Naive thymus-derived CD4-positive, alpha-beta T cell (primary cell): ENCODE measurements at places on chromosomes 11 and 22. TPM values are rescaled to one million over a fixed set of nuclear protein-coding genes. Genes with fewer than 3 reads are reported as not detected.

Gene NLRX1
- 6.5 TPM for polyA plus RNA-seq

Gene CCDC73
- not detected for polyA plus RNA-seq

Gene DPAGT1
- polyA plus RNA-seq, result 25.0 TPM

Gene USP2
- polyA plus RNA-seq, result 0.26 TPM

DNA sequence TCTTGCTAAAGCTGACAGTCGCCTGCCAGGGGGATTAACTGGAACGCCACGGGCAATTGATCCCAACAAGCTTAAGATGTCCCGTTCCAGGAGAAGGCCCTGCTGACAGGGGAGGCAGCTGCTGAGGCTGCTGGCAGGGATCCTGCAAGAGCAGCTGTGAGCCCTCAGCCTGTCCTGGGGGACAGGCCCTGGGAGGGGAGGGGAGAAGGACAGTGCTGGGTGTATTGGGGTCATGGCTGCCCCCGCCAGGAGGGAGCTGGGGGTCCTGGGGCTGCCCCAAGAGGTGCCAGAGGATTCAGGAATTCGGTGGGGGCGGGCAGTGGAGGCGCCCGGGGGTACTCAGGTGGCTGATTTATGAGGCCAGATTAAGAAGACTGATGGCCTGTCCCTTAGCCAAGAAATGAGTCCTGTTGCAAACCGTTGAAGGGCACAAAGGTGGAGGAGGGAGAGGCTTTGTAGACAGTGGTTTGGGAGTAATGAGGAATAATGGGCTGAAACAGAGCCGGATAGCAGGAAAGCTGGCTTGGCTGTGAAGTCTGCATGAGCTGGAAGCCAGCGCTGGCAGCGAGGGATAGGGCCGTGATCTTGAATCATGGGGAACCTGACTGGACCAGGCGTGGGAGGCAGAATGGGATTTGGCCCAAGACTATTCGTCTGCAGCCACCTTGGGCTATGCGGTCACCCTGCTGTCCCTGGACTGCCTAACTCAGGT, 133.5 kb downstream of the CACNA1I start:
- no peak for DNase-seq

Gene RIMBP3B
- polyA plus RNA-seq, result 0.96 TPM

DNA sequence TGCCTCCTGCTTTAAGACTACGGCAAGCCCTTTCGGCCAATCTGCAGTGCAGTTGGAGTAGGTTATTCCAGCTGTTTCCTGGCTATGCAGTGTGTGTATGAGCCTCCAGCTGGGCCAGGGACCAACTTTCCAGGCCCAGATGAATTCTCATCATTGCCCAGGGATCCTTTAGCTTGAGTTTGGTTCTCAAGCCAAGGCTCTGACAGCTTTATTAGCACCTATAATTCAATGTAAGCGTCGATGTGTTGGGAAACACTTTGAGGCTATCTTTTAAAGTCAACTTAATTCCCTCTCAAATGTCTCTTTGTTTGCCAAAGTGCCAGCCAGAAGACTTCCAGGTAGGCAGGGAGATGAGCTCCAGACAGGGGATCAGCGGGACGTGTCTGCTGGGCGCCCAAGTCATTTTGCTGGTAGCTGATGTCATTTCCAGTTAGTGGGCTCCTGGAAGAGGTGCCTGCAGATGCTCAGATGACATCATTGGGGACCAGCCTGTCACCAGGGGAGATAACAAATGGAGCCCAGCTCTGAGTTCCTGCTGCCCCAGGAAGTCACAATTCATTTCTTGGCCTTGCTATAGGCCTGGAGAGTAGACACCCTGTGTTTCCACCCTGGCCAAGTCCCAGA, 520.4 kb downstream of the SOX6 start:
- DNase-seq, result no peak

Gene OR5W2
- not detected for polyA plus RNA-seq

DNA sequence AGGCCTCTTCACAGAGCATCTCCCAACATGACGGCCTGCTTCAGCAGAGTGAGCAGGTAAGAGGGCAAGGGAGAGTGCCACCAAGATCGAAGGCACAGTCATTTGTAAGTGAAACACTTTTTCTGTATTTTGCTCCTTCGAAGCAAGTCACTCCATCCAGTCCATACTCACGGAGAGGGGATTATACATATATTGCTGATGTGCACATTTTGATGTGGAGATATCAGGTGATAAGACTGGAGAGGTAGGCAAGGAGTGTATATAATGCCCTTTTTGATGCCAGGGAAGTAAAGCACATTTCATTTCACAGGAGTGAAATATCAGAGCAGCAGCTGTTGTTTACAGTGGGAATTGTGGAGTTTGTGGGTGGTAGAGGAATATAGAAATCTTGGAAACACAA, 11.2 kb downstream of the PTS start:
- DNase-seq, result no peak

DNA sequence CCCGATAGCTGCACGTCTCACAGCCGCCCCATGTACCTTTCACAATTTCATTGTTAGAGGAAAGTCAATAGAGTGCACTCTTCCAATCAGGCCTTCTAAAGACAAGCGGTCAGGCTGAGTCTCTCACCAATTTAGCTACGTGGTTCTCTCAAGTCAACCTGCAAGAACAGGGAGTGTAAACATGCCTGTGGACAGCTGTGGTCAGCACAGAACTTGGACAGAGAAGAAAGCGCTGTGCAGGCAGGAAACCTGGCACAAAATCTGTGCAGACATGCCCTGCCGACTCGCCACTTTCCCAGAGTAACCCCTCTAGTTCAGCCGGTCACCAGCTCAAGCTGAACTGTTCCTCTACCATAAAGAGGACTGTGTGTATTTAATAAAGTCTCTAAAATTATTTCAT, 39.5 kb downstream of the CHKA start:
- no peak for DNase-seq

Gene B3GAT1
- polyA plus RNA-seq, result not detected

GRCh38 chr11:17233101-17233500, 25.3 kb upstream of the PIK3C2A start:
- no peak for DNase-seq
